ENCODE measurements at places on chromosomes 3 and 15.

DNA sequence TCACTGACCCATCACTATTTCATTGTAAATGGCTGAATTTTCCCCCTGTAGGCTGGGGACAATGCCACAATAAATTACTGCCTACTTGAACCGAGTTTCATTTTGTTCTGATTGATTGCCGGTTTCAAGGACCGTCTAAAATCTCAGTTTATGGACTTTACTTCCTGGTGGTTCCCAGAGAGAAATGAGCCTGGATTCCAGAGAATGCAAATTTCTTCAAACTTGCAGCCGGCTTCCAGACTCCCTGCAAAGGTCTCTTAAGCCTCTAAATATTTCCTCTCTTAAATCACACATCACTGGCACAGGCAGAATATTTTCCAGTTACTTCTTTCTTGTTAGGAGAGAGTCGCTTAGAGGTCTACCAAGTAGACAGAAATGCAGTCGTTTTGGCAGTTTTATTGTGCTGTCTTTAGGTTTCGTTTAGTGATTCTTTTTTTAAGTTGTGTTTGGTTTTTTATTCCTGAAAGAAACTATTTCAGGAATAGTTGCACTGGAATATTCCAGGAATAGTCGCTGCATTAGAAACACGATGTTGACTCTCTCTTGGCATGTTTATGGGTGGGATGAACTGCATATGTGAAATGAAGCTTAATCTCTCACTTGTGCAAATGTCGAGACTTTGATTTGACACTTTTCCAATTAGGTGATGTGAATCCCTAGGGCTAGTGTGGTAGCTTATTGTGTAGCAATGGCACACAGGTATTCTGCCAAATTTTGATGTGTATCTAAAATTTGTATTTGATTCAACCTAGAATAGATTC, 284.1 kb upstream of the NR2E3 start:
- DNase-seq: no peak

DNA sequence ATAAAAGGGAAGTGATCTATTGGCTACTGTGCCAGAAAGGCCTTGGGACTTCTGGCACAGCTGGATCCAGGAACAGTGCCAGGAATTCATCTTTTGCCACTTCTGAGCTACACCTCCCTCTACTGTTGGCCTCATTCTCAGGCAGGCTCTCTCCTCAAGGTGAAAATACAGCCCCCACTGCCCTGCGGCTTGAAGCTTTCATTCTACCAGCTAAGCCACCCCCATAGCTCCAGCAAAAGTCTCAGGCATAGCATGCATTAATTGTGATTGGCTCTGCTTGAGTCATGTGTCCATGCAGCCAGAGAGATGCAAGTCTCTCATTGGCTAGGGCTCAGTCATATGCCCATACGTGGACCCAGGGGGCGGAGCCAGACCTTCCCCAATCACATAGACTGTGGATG, 142.4 kb downstream of the TPRA1 start:
- DNase-seq: no peak

GRCh38 chr15:40037721-40038120, 1.3 kb downstream of the SRP14 start:
- no peak for DNase-seq

- no peak for DNase-seq
These were observed 39.8 kb downstream of the TSC22D2 start for GRCh38 chr3:150447631-150448465.

GRCh38 chr3:172709774-172710663, 848 bp downstream of the NCEH1 start:
- no peak for DNase-seq

GRCh38 chr3:119420196-119420595, 43.2 kb downstream of the TMEM39A start:
- no peak for DNase-seq

DNA sequence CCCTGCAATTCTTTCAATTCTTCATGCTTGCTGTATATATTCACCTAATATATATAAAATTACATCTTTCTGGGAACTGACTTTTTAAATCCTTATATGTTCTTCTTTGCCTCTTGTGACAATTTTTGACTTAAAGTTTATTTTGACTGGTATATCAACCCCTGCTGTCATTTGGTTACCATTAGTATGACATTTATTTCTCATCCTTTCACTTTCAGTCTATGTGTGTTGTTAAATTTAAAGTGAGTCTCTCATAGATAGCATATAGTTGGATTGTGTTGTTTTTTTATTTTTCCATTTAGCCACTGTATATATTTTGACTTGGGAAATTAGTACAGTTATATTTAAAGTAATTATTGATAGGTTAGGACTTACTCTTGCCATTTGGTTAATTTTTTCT, 194.9 kb downstream of the DPH6 start:
- DNase-seq: no peak

Measured in stimulated activated CD8-positive, alpha-beta memory T cell treated with anti-CD3 and anti-CD28 coated beads, Interleukin-15, amount 100 ng/mL, for 24 hours (primary cell).